HCT116 (cell line): ENCODE measurements at places on chromosomes 12 and 14. TPM values are rescaled to one million over a fixed set of nuclear protein-coding genes. Genes with fewer than 3 reads are reported as not detected.

Gene CISTR
- total RNA-seq: not detected

Gene OASL
- total RNA-seq: 4.1 TPM

Gene CLEC6A
- not detected for total RNA-seq

Gene RNASE3
- total RNA-seq: not detected

Gene TSHR
- total RNA-seq: not detected

Gene FAIM2
- total RNA-seq: not detected

Gene FAM181A
- total RNA-seq: not detected

Gene PTPRR
- total RNA-seq: 0.27 TPM

Gene SMIM10L1
- 6.4 TPM for total RNA-seq

Gene PRPH
- total RNA-seq: 6.7 TPM

Gene GLS2
- not detected for total RNA-seq

Gene FBLN5
- total RNA-seq: 3.3 TPM

Gene USP5
- 175 TPM for total RNA-seq

Gene CLMN
- total RNA-seq: 33.4 TPM

Gene IL26
- total RNA-seq: not detected

Gene RTN1
- 0.57 TPM for total RNA-seq

Gene TAS2R30
- total RNA-seq: 1.5 TPM

Gene NTN4
- 4.3 TPM for total RNA-seq

Gene STON2
- 4.1 TPM for total RNA-seq

Gene C3AR1
- total RNA-seq: not detected

Gene ACACB
- total RNA-seq: 11.1 TPM

Gene LIMA1
- 79.6 TPM for total RNA-seq

Gene ACVR1B
- total RNA-seq: 22.7 TPM

Gene NGB
- not detected for total RNA-seq

Gene ATF7IP
- 38.6 TPM for total RNA-seq

Gene VDR
- 9.5 TPM for total RNA-seq

Gene GYS2
- not detected for total RNA-seq

Gene TAMALIN
- total RNA-seq: 1.1 TPM

Gene RILPL2
- 2.3 TPM for total RNA-seq

Gene GALNT8
- not detected for total RNA-seq

Gene IQSEC3
- not detected for total RNA-seq

Gene SUOX
- 18.0 TPM for total RNA-seq

Gene TMEM63C
- 5.7 TPM for total RNA-seq

Gene RARG
- total RNA-seq: 68.9 TPM

Gene VRTN
- 0.10 TPM for total RNA-seq

Gene CLEC1B
- total RNA-seq: not detected

Gene KRT82
- not detected for total RNA-seq

Gene NKX2-8
- total RNA-seq: 7.5 TPM

Gene CCDC38
- total RNA-seq: 0.27 TPM

Gene GSG1
- not detected for total RNA-seq
